ENCODE measurements at places on chromosomes 7 and 10.

DNA sequence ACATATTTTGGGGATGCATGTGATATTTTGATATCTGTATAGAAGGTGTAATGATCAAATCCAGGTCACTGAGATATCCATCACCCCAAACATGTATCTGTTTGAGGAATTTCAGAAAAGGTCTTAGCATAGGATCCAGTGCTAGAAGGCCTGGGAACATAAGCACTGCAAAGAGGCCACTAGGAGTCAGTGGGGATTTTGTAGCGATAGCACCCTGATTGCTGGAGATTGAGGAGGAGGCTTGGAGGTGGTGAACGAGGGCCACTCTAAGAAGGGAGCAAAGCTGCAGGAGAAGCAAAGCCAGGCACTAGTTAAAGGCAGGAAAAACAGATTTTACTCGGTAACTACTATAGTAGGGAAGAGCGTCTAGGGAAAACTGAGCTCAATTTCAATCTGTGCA, 324.0 kb downstream of the LHFPL3 start:
- DNase-seq, result no peak

GRCh38 chr10:819326-819725, 112.2 kb downstream of the LARP4B start:
- no peak for DNase-seq

DNA sequence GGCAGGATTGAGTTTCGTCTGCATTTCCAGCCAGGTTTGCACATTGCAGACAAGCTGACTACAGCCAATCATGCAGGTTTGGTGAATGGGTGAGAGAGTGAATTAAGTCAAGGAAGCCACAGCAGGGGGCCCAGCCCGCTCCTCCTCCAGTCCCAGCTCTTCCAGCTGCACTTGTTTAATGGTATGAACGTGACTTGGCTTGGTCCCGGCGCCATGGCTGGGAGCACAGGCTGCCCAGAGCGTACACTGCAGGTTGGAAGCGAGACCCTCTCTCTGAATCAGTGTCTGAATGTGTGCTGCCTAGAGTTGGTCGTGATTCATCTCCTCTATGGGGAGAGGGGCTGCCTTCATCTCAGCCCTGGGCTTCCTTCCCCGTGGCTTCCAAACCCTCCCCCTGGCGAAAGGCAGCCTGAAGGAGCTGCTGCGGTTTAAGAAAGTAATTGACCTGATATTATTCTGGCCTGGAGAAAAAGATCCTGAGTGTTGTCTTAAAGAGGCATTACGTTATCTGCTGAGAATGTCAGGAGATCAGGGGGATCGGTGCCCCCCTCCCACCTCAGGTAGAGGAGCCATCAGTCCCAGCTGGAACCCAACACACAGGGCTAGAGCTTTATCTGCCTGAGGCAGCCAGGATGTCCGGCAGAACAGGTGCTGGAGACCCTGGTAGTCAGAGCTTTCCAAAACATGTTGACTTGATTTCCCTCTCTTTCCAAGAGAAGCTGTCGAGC, 132.1 kb downstream of the COL26A1 start:
- DNase-seq, result no peak

GRCh38 chr7:124152859-124153692, 120.2 kb upstream of the TMEM229A start:
- peak; percentile 7 for DNase-seq

DNA sequence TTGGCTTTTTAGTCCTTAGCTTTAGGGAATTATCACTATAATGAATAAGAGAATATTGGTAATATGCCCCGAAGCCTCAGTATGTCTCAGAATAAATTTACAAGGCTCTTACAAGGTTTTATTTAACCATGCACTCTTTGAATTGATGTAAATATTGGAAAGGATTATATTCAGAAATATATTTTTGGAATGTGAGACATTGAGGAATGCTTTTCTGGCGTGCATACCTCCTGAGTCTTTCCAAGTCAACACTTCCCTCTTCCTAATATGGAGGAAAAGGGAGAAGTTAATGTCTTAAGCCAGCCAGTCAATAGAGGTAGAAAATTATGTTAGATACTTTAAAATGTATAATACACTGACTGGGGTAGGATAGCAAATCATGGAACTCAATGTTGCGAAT, 1.2 kb upstream of the OR2F1 start:
- DNase-seq, result no peak

DNA sequence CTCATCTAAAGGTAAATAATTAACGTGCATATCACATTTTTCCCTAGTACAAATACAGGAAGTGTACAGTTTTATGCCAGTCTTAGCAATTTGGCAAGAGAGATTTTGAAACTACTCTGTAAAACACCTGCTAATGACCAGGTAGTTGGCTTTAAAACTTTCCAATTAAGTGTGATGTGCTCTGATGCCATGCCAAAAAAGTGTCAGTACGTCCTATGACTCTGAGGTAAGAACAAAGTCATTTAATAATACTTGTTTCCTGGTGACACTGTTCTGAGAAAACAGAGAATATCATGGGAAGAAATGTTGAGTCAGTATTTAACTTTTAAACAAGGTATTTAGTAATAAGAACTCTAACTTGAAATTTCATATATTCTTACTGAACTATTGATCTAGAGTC, 9.6 kb downstream of the PDZD8 start:
- no peak for DNase-seq
